Neural progenitor cell (in vitro differentiated cells): ENCODE measurements at places on chromosomes 11 and 22.

GRCh38 chr11:87280143-87280542 is 242.4 kb downstream of the TMEM135 start:
- DNase-seq: no peak

GRCh38 chr11:68538025-68538424 is 77.5 kb downstream of the PPP6R3 start:
- DNase-seq: no peak

GRCh38 chr11:77287136-77287535 is 14.3 kb downstream of the GDPD4 start:
- no peak for DNase-seq

GRCh38 chr22:41908411-41909309 is 6.2 kb downstream of the SHISA8 start:
- DNase-seq: peak; percentile 34

DNA sequence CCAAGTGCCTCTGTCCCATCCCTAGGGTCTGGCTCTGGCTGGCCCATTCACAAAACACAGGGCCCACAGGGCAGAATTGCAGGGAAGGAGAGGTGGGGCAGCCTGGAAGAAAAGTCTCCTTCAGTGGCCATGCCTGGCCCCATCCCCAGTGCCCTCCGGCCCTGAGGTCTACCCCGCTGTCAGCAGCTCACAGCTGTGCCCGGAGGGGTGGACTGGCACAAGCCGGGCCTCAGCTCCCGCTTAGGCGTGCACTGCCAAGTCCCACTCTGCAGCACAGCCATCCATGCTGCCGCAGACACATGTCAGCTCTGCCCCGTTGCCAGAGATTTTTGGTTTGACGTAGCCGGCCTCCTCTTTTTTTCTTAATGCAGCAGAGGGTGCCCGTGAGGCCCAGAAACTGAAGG is 3.9 kb upstream of the SCN2B start:
- DNase-seq: peak; percentile 76
